ENCODE measurements at places on chromosomes 2 and 18. TPM values are rescaled to one million over a fixed set of nuclear protein-coding genes. Genes with fewer than 3 reads are reported as not detected.

GRCh38 chr18:39450958-39451357, 1885.4 kb upstream of the CELF4 start:
- H3K4me1 ChIP-seq: no peaks in the 10 kb centered on the region
- H3K27me3 ChIP-seq: no peaks in the 10 kb centered on the region
- H3K27ac ChIP-seq: no peak overlapping the region

Gene FBXO15
- total RNA-seq: not detected

Gene GCG
- not detected for total RNA-seq

GRCh38 chr2:239303711-239304532, 96.9 kb downstream of the HDAC4 start:
- H3K27me3 ChIP-seq: no peaks in the 10 kb centered on the region
- H3K27ac ChIP-seq: no peak overlapping the region
- DNase-seq: no peak
- H3K36me3 ChIP-seq: no peaks in the 10 kb centered on the region
- H3K4me3 ChIP-seq: no peak overlapping the region

DNA sequence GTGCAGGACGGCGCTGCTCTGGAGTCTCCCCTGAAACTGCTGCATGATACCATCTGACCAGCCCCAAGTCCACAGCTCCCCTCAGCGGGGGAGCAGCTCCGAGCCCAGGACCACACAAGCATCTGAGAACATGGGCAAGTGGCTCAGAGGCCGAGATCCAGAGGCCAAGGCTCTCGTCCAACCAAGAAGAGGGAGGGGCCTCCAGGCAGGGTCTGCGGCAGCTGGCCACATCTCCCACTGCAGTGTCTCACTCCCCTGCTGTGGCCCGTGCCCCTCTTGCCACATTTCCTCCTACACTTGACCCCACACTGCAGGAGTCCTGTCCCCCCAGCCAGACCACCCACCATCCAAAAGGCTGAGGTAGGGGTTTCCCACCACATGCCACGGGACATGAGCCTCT, 50.2 kb downstream of the TFCP2L1 start:
- no peak for DNase-seq
- H3K36me3 ChIP-seq: no peaks in the 10 kb centered on the region
- no peak overlapping the region for H3K27ac ChIP-seq
- H3K4me1 ChIP-seq: no peaks in the 10 kb centered on the region

- no peaks in the 10 kb centered on the region for H3K36me3 ChIP-seq
- H3K27me3 ChIP-seq: no peaks in the 10 kb centered on the region
- no peak overlapping the region for H3K4me3 ChIP-seq
- no peak for DNase-seq
Observed at GRCh38 chr2:58532641-58533040, 291.5 kb upstream of the FANCL start.

GRCh38 chr2:9256570-9257043, 50.0 kb downstream of the ASAP2 start:
- H3K27me3 ChIP-seq: no peaks in the 10 kb centered on the region
- H3K4me3 ChIP-seq: no peak overlapping the region
- DNase-seq: no peak
- peak overlapping the region; percentile 52 for H3K27ac ChIP-seq

DNA sequence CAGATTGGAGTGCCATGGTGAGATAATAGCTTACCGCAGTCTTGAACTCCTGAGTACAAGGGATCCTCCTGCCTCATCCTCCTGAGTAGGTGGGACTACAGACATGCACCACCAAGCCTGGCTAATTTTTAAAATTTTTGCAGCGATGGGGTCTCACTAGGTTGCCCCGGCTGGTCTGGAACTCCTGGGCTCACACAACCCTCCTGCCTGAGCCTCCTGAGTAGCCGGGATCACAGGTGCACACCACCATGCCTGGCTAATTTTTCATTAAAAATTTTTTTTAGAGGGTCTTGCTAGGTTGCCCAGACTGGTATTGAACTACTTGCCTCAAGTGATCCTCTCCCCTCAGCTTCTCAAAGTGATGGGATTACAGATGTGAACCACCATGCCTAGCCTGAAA, 27.8 kb downstream of the RAB31 start:
- no peak overlapping the region for H3K4me3 ChIP-seq
- no peak for DNase-seq
- H3K27ac ChIP-seq: no peak overlapping the region
- no peaks in the 10 kb centered on the region for H3K27me3 ChIP-seq
- H3K4me1 ChIP-seq: no peaks in the 10 kb centered on the region
- H3K36me3 ChIP-seq: no peaks in the 10 kb centered on the region

DNA sequence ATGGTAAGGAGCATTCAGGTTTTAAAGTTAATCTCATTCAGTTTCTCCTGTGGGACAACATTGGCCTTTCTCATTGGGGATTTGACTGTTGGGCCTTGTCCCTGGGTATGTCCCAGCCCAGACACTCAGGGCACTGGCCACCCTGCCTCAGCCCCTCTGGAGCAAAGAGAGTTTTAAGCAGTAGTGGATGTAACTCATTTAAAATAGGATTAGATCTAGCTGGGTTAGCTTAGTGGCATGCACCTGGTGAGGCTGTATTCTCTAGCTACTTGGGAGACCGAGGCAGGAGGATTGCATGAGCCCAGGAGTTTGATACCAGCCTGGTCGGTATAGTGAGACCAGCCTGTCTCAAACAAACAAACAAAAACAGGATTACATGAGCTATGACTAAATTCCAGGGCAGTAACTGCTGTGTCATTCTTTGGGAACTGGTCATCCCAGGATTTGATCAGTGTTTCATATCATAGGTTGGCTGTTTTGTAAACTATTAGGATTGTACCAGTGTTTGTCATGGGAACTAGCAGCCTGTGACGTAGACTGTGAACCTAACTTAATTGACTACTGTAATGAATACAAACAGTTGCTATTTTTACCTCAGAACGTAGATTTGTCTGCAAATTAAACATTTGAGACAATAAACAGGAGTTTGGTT, 12.5 kb downstream of the INPP4A start:
- no peaks in the 10 kb centered on the region for H3K36me3 ChIP-seq
- no peak overlapping the region for H3K27ac ChIP-seq
- no peaks in the 10 kb centered on the region for H3K4me1 ChIP-seq

Gene ARHGEF4
- 9.6 TPM for total RNA-seq

GRCh38 chr2:10271509-10271908, 31.2 kb upstream of the HPCAL1 start:
- DNase-seq: no peak
- no peak overlapping the region for H3K4me3 ChIP-seq
- no peaks in the 10 kb centered on the region for H3K4me1 ChIP-seq
- no peak overlapping the region for H3K27ac ChIP-seq
- H3K27me3 ChIP-seq: no peaks in the 10 kb centered on the region

DNA sequence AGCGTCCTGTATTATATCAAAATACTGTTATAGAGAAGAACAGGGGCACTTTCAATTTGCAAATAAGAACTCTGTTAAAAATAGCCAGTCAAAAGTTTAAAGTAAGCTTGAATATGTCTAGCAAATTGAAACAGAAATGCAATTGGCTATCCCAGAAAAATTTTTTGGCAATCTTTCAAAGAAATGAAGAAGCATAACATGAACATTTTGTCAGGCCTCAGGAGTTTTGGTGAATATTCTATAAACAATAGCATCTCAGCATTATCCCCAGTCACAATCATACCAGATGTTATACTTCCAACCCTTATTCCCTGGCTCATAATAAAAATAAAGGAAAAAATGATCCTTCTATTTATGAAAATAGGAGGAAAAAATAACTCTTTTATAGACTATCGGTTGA, 252.4 kb downstream of the GRB14 start:
- no peak for DNase-seq
- H3K36me3 ChIP-seq: no peaks in the 10 kb centered on the region
- no peaks in the 10 kb centered on the region for H3K4me1 ChIP-seq
- no peak overlapping the region for H3K27ac ChIP-seq

DNA sequence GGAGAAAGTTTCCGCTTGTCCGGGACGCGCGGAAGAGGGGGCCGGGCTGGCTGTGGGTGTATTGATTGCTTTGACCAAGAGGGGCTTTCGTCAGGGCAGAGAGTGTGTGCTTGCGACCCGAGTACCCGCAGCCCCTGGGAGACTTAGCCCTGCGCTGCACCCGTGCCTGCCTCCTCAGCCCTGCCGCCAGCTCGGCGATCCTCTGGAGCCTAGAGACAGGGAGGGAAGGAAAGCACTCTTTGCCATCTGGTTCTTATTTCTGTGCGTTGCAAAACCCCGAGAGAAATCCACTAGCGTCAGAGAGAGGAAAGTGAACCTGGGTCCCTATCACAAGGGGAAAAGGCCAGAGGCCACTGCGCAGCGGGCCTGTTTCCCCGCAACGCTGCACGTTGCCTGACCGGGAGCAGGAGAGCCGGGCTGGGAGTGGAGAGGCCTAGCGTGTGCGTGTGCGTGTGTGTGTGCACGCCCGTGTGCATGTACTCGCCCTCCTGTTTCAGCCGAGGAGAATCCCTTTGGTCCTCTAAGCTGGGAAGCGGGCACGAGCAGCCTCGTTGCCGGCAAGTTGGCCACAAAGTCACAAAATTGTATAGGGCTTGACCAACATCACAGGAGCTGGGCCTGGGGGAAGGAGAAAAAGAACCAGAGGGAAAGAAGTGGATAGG, 1.7 kb downstream of the SIX3 start:
- DNase-seq: no peak
- no peaks in the 10 kb centered on the region for H3K36me3 ChIP-seq
- H3K4me1 ChIP-seq: peaks cover 17% of the 10 kb centered on the region

DNA sequence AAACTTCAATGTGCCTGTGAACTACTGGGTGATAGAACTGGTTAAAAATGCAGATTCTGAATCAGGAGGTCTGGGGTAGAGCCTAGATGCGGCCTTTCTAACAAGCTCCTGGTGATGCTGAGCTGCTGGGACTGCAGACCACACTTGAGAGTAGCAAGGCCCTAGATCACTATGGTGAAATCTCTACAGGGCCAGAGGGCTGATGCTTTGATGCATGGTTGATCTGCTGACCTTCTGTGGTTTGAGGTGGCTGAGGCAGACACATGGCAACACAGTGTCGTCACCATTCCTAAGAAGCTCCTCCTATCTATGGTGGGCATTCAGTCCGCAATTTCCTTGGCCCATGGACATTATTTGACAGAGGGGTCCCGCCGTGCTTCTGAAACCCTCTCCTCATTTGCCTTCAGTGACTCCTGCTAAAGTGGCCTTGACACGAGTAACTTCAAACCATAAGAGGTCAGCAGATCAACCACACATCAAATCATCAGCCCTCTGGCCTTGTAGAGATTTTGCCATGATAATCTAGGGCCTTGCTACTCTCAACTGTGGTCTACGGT, 19.8 kb downstream of the CCDC68 start:
- no peaks in the 10 kb centered on the region for H3K36me3 ChIP-seq
- no peaks in the 10 kb centered on the region for H3K27me3 ChIP-seq
- H3K27ac ChIP-seq: no peak overlapping the region
- no peak for DNase-seq
- no peaks in the 10 kb centered on the region for H3K4me1 ChIP-seq

DNA sequence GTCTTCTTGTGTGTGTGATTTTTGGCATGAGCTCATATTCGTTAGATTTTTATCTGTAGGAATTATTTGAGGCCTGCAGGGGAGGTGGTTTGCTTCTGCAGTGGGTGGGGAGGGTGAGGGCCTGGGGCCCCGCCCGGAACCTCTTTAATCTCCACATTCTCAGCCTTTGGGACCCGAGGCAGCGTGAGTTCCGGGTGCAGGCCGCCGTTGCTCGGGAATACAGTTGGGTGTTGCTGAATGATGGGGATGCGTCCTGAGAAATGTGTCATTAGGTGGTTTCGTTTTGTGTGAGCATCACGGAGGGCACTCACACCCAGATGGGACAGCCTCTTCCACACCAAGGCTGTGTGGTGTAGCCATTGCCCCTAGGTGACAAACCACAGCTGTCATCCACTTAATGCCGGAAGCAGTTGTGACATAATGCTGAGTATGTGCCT, 13.7 kb upstream of the GAL3ST2 start:
- H3K27ac ChIP-seq: no peak overlapping the region
- no peaks in the 10 kb centered on the region for H3K27me3 ChIP-seq
- H3K4me1 ChIP-seq: no peaks in the 10 kb centered on the region
- DNase-seq: no peak

DNA sequence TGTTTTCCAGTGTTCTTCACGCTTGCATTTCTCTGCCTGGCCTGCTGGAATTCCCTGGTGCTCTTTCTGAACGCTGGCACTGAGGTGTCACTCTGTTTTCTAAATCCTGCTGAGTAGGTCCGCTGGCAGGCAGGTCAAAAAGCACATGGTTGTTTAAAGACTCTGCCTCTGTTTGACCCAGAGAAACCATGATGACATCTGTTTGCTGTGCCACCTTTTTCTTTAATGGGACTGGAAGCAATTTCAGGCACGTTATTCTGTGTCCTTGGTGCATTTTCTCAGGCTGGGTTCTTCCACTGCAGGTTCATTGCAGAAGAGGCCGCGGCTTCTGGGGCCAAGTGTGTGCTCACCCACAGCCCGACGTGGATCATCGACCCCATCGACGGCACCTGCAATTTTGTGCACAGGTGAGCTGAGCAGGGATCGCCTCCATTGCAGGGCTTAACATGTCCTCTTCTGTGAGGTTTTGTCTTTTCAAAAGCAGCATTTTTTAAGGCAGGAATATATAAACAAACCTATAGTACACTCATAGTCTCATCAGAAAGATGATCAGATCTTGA, 28.4 kb downstream of the IMPA2 start:
- DNase-seq: no peak
- H3K36me3 ChIP-seq: peaks cover 34% of the 10 kb centered on the region
- no peak overlapping the region for H3K27ac ChIP-seq
- no peak overlapping the region for H3K4me3 ChIP-seq
- no peaks in the 10 kb centered on the region for H3K4me1 ChIP-seq

- H3K36me3 ChIP-seq: no peaks in the 10 kb centered on the region
- DNase-seq: no peak
- no peaks in the 10 kb centered on the region for H3K27me3 ChIP-seq
- H3K4me1 ChIP-seq: peaks cover 25% of the 10 kb centered on the region
- H3K27ac ChIP-seq: no peak overlapping the region
Observed at GRCh38 chr2:68193787-68194372, 36.2 kb downstream of the PNO1 start.

Gene RNF152
- total RNA-seq: 9.6 TPM

- H3K4me3 ChIP-seq: no peak within 1 kb of the TSS
- H3K4me1 ChIP-seq: no peaks in the 10 kb centered on the region
- H3K36me3 ChIP-seq: no peaks in the 10 kb centered on the region
- no peaks in the 10 kb centered on the region for H3K27me3 ChIP-seq
- no peak for DNase-seq
- H3K27ac ChIP-seq: no peak within 1 kb of the TSS
Observed at GRCh38 chr2:112784199-112785189, at the start of gene IL1A. TSS of gene IL1A (minus strand) at chr2:112784493. CDS start at chr2:112783770, 723 bp downstream.

Gene ECEL1
- 14.9 TPM for total RNA-seq

Gene OXER1
- 0.32 TPM for total RNA-seq

All from ascending aorta (tissue), 2 donors.